Hepatocyte (in vitro differentiated cells): ENCODE measurements at places on chromosomes 6 and 20.

GRCh38 chr6:14732226-14732843, 513.5 kb upstream of the JARID2 start:
- H3K27ac ChIP-seq: no peak overlapping the region
- H3K27me3 ChIP-seq: no peaks in the 10 kb centered on the region
- H3K4me1 ChIP-seq: no peaks in the 10 kb centered on the region
- H3K4me3 ChIP-seq: no peak overlapping the region
- DNase-seq: no peak
- H3K36me3 ChIP-seq: no peaks in the 10 kb centered on the region

DNA sequence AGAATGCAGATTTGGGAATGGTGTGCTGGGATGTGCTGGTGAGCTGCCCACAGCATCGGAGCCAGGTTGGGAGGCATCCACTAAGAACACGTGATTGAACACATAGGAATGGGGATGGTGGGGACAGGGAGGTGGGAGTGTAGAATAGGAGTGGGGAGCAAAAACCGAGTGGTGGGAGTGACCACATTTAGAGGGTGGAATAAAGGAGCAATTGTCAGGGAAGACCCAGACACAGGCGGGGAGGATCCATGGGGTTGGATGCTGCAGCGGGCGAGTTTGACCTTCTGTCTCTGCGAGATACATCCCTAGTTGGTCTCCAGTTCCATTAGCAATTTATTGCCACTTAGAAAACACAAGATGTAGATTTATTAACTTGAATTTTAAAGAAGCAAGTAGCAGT, 4.7 kb downstream of the NAA20 start:
- H3K36me3 ChIP-seq: no peaks in the 10 kb centered on the region
- H3K27me3 ChIP-seq: no peaks in the 10 kb centered on the region
- peaks cover 17% of the 10 kb centered on the region for H3K4me1 ChIP-seq
- no peak overlapping the region for H3K27ac ChIP-seq

DNA sequence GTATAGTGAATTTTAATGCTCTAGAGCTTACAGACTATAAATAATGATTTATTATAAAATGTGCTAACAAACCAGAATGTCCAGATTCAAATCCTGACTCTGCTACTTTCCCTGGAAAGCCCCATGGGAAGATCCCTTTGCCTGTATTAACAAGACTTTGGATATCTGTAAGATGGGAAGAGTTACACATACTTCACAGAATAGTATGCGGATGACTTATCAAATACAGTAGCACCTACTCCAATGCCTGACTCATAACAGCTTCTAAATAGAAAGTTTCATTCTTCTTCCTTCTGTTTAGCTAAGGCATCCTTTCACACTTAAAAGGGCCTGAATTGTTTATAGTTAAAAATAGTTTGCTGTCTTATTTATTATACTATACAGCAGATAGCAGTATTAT, 166.3 kb downstream of the KCNQ5 start:
- H3K36me3 ChIP-seq: no peaks in the 10 kb centered on the region
- no peak overlapping the region for H3K4me3 ChIP-seq
- H3K4me1 ChIP-seq: peaks cover 4% of the 10 kb centered on the region

DNA sequence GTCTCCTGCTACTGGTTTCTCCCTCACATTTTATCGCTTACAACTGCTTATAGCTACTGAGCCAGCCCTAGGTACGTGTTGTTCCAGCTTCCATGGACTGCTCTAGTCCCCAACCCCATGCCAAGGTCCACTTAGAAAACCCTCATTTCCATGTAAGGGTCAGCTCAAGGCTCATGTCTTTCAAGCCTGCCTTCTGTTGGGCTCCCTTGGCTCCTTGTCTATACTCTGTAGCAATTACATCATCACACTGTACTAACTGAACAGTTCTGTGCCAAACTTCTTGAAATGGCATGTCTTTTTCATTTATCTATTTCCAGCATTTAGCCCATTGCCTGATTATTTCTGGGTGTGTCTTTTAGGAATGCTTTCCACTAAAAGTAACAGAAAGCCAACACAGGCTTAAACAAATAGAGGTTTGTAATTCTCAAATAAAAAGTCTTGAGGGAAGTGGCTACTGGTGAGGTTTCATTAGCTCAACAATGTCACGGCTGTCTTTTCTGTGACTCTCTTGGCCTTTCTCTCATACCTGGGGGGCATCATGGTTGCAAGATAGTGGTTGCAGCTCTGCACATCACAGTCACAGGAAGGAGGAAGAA, 317.6 kb downstream of the TPBG start:
- peaks cover 5% of the 10 kb centered on the region for H3K4me1 ChIP-seq
- no peaks in the 10 kb centered on the region for H3K27me3 ChIP-seq
- no peaks in the 10 kb centered on the region for H3K36me3 ChIP-seq
- no peak overlapping the region for H3K4me3 ChIP-seq
- no peak for DNase-seq
- no peak overlapping the region for H3K27ac ChIP-seq

DNA sequence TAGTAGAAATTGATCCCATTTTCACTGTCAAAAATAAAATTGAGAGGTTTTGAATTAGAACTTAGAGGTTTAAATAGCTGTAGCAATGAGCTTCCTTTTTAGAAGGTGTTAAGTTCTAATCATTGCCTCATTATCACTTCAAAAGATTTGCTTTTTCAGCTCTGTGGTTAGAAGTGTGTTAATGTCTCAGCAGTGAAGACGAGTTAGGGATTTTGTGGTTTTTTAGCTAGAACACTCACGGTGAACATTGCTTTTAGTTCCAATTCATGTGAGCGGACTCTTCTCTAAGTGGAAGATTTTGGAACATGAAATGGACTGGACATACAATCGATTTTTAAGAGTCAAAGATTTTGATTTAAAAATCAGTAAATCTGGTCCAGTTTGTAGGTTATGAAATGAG, 12.7 kb upstream of the IFNGR1 start:
- no peaks in the 10 kb centered on the region for H3K36me3 ChIP-seq
- H3K4me3 ChIP-seq: no peak overlapping the region
- no peaks in the 10 kb centered on the region for H3K27me3 ChIP-seq
- H3K4me1 ChIP-seq: peaks cover 6% of the 10 kb centered on the region
- no peak for DNase-seq
- no peak overlapping the region for H3K27ac ChIP-seq

- peak; percentile 48 for DNase-seq
- H3K4me1 ChIP-seq: no peaks in the 10 kb centered on the region
- no peak overlapping the region for H3K4me3 ChIP-seq
- no peaks in the 10 kb centered on the region for H3K36me3 ChIP-seq
Observed at GRCh38 chr6:2103765-2104523, 141.5 kb downstream of the GMDS start.

DNA sequence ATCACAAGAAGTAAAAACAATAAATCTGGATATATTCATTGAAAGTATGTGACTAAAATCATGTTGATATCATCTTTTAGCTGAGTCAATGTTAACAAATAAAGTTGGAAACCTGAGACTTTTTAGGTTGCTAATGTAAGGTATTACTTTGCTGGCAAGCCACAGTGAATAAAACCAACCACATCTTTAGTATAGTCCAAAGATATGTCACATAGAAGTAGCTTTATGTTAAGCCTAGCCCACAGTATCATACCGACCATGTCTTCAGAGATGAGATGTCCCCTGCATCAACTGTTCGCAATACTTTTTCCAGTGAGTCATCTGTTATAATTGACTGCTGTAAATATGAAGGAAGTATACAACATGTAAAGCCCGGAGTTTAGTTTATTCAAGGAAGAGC, 107.6 kb upstream of the MCHR2 start:
- H3K4me1 ChIP-seq: no peaks in the 10 kb centered on the region
- DNase-seq: no peak
- no peak overlapping the region for H3K27ac ChIP-seq
- no peaks in the 10 kb centered on the region for H3K36me3 ChIP-seq
- H3K4me3 ChIP-seq: no peak overlapping the region
- peaks cover 4% of the 10 kb centered on the region for H3K27me3 ChIP-seq

DNA sequence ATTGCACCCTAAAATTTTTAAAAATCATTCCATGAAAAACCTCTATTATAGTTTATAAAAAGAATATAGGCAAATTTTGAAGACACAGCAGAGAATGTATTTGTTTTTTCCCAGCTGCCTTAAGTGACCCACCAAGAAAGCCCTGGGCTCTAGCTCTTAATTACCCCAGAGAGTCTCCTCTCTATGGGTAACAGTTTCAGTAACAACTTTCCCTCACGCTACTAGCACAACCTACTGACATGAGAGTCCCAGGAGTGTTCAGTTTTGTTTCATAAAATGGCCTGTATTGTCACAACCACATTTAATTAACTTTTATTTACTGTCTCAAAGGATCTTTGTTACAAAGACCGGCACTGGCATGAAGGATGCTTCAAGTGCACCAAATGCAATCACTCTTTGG, 41.5 kb downstream of the FHL5 start:
- H3K27ac ChIP-seq: no peak overlapping the region
- no peaks in the 10 kb centered on the region for H3K27me3 ChIP-seq
- no peak overlapping the region for H3K4me3 ChIP-seq
- DNase-seq: no peak
